ENCODE measurements at places on chromosomes 7 and 10.

GRCh38 chr10:12539350-12540164 is 190.2 kb downstream of the CAMK1D start:
- DNase-seq, result no peak

GRCh38 chr7:30894866-30895605 is 16.6 kb upstream of the AQP1 start:
- DNase-seq, result no peak

- DNase-seq, result no peak
Measured at GRCh38 chr10:90148116-90148855, 446.9 kb downstream of the KIF20B start.

DNA sequence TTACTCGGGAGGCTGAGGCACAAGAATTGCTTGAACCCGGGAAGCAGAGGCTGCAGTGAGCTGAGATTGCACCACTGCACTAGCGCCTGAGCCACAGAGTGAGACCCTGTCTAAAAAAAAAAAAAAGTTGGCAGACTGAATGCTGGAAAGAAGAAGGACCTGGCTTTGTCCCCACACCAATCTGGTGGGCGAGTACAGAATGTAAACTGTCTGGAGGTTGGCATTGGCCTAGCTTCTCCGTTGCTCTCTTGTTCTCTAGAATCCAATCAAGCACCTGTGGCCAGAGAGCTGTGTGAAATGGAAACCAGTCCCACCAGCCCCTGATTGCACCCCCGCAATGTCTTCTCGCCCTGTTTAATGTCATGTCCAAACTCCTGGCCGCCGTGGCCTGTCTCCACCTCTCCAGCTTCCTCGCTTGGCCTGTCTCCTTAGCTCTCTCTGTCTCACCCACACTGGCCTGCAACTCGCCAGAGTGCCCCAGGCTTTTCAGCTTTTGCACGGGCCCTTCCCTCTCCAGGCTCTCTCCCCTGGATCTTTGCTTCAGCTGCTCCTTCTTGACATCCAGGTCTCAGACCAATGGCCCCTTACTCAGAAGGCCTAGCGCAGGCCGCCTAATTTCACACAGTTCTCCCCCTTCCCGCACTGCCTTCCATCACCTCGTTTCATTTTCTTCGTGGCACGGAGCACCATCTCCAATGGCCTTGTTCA is 670 bp upstream of the AGK start:
- DNase-seq, result no peak

- no peak for DNase-seq
Measured at GRCh38 chr7:30168835-30169573, 34.2 kb downstream of the MTURN start.

GRCh38 chr10:108848046-108848445 is 1075.3 kb downstream of the XPNPEP1 start:
- no peak for DNase-seq

DNA sequence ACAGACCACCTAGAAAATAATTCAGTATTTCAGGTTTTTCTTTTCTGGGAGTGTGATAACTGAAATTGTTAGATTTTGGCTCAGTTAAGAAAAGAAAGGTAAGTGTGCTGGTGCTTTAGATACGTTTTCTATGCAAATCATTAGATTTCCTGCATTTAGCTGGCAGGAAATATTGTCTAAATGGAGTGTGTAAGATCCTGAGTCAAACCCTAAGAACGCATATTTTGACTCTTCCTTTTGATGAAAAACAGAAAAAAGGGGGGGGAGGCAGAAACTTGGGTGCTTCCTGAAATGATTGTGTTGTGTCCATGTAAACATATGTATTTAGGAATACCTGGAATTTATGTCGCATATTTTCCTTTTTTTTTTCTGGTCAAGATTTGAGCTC is 1.2 kb downstream of the GRK5 start:
- DNase-seq, result no peak

DNA sequence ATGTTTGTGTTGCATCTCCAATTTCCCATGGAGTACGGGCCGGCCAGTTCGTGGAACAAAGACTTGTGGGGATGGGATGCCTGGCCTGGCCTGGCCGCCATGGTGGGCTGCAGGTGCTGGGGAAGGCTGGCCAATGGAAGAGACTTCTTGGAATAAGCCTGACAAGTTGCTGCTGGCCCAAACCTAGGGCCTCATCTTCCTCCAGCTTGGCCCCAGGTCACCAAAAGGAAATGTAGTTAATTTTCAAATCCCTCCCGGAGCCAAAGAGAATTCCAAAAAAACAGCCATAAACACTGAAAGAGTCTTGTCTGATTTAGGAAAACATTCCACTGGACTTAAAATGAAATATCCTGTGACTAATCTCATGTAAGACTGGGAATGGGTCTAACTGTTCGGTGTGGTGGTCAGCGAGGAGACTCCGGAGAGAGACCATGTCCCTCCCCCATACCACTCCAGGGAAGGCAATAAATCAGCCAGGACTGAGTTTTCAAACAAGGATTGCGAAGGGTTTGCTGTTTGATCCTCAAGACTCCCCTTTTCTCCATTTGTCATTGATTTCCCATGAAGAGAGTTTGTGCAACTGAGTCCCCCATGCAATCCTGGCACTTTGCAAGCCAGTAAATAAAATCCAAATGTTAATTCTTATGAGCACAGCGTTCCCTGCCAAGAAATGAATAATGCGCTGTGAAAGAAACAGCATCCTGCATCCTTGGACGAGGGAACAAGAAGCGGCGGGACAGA is 128.7 kb upstream of the HABP2 start:
- DNase-seq, result no peak

GRCh38 chr10:97540669-97541500 is 31.7 kb upstream of the ANKRD2 start:
- no peak for DNase-seq

GRCh38 chr7:100818366-100818765 is 9.0 kb downstream of the EPHB4 start:
- no peak for DNase-seq

DNA sequence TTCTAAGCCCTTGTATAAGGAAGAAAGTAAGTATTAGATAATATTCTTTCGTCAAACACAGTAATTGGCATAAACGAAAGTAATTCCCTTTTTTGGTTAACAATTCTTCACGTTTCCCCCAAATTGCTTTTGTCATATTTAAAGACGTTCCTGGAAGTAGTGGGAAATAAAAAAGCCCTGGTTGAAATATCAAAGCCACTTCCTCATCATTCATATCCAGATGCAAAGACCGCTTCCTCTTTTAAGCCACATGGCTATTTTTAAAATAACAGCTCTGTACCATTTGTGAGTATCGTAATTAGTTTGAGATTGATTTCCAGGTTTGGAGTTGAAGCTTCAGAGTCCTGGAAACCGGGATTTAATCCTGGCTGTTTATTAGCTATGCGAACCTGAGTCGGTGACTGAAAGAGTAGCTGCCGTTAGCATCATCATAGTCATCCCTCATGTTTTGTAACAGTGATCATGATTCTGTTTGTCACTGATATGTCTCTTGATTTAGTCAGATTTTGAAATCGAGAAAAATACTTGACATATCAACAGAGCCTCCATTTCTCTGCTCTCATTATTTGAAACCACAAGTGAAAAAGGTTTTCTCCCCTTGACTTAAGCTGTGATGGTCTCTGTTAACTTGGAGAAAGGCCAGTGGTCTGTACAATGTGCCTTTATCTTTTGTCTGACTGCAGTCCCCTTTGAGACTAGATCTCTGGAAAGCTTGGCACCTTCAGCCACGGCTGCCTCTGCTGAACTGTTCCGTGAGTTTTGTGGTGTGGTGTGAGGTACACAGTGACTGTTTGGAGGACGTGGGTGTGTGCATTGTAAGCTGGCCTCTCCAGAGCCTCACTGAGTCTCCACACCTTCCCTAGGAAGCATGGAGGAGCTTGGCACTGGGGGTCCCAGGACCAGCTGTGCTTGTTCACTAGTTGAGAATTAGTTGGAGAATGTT is 18.1 kb downstream of the OPTN start:
- DNase-seq, result no peak

- no peak for DNase-seq
Measured at GRCh38 chr7:112162784-112163506, 43.3 kb downstream of the DOCK4 start.

- no peak for DNase-seq
Measured at GRCh38 chr10:121526801-121527221, 71.4 kb downstream of the FGFR2 start.

- no peak for DNase-seq
Measured at GRCh38 chr7:148633761-148634160, 43.2 kb downstream of the C7orf33 start.

DNA sequence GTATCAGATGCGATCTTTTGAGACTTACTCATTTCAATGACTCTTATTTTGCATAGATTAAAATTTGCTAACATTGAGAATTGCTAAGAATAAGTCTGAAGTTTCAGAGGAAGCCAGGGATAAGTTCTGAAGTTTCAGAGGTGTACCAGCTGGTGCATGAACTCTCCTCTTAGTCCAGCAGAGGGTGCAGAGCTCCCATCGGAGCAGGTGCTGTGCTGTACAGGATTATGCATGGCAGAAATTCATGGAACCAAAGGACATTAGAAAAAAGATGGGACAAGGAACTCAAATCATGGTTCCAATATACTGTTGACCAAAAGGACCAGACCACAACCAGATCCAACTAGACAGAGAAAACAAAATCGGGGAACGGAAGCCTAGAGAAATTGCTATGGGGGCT is 41.9 kb downstream of the MGAM2 start:
- DNase-seq, result no peak

DNA sequence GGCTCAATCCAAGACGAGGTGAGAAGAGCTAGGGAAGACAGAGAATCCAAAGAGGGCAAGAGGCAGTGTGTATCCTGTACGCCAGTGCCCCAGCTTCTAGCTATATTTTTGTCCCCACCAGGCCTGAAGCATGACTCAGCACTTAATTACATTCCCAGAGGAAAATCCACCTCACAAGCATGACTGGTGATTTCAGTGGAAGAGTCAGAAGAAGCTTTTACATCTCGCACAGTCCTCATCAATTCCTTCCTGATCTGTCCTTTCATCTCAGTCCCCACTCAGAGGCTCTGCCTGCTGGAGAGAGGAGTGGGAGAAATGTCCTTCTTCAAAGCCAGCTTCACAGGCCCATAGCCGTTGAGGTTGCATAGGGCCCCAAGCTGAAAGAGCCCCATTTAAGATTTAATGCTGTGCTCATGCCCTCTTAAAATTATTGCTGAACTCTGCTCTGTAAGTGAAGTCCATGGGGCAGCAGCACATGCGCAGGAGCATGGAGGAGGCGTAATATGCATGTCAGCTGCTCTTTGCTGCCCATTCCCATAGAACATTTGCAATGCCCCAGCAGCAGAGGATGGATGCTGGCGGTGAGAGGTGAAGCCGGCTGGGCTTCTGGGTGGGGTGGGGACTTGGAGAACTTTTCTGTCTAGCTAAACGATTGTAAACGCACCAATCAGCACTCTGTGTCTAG is 39.0 kb upstream of the AOAH start:
- DNase-seq, result no peak

- DNase-seq, result no peak
Measured at GRCh38 chr10:32501906-32502305, 56.0 kb downstream of the CCDC7 start.

DNA sequence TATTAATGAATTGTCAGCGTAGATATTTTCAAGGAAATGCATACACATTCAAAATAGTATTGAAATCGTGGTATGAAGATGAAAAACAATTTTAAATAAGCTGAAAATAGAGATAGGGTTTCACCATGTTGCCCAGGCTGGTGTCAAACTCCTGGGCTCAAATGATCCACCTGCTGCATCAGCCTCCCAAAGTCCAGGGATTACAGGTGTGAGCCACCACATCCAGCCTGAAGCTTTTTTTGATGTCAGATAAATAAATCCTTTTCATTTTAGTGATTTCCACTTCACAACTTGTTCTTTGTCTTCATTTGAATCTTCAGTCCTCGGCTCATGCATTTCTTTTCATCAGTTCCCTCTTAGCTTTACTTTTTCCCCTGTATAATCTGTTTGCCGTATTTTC is 4.6 kb downstream of the CDK13 start:
- no peak for DNase-seq

GRCh38 chr10:3886641-3887251 is 101.7 kb upstream of the KLF6 start:
- no peak for DNase-seq

GRCh38 chr10:129808092-129808983 is 155.7 kb downstream of the EBF3 start:
- DNase-seq, result no peak

GRCh38 chr7:116316838-116317628 is 106.7 kb downstream of the TES start:
- DNase-seq, result no peak

GRCh38 chr10:12872577-12872976 is 128.9 kb downstream of the CCDC3 start:
- no peak for DNase-seq

DNA sequence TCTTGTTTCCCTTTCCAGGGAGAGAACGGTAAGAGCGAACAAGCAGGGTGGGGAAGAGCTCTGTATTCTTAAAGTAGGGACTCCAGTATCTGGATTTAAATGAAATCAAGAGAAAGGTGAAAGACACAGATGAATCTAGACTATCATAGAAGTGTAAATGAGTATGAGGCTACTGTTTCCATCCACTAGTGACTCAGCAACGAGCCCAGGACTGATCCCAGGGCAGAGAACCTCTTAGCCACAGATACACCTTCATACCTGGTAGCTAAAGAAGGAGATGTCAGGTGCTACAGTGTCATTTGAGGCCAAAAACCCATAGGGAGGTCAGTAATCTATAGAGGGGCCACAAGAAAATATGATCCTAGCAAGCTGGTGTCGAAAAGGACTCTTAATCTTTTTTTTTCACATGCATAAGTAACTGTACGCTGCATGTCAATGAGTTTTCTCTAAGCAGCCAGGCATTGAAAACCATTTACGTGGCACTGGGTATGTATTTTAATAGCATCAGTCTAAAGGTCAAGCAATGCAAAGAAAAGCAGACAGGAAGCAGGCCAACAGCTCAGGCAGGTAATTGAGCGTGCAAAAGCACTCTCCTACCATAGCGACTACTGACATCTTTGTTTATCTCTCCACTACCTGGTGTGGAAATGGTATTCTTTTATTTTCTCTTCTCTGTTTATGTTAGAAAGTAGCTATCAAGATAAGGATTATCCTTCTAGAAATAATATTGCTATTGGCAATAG is 91.5 kb upstream of the EGR2 start:
- no peak for DNase-seq

GRCh38 chr10:130790339-130790738 is 521.2 kb downstream of the TCERG1L start:
- DNase-seq, result no peak

- DNase-seq, result no peak
Measured at GRCh38 chr7:49631071-49631815, 142.2 kb upstream of the VWC2 start.

DNA sequence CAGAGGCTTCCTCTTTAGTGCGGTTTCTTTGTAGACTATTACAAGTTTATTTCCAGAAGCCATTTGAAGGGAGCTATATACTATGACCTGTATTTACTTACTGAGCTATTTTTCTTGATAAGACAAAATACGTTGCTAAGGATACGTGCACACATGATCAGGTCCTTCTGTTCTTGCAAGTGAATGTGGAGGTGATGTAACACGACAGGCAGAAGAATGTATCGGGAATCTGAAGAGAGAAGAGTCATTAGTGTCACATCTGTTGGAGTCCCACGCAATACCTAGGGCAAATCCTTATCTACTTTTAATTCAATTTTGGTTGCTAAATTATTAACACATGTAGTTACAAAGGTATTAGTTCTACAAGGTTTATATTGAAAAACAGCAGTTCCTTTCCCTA is 284.6 kb upstream of the IMMP2L start:
- DNase-seq, result no peak

GRCh38 chr7:46622251-46622650 is 701.2 kb upstream of the IGFBP3 start:
- DNase-seq, result no peak

- DNase-seq, result no peak
Measured at GRCh38 chr7:100215895-100216294, 3.9 kb upstream of the PVRIG start.
